Naive B cell (primary cell): ENCODE measurements at places on chromosomes 5 and 9.

DNA sequence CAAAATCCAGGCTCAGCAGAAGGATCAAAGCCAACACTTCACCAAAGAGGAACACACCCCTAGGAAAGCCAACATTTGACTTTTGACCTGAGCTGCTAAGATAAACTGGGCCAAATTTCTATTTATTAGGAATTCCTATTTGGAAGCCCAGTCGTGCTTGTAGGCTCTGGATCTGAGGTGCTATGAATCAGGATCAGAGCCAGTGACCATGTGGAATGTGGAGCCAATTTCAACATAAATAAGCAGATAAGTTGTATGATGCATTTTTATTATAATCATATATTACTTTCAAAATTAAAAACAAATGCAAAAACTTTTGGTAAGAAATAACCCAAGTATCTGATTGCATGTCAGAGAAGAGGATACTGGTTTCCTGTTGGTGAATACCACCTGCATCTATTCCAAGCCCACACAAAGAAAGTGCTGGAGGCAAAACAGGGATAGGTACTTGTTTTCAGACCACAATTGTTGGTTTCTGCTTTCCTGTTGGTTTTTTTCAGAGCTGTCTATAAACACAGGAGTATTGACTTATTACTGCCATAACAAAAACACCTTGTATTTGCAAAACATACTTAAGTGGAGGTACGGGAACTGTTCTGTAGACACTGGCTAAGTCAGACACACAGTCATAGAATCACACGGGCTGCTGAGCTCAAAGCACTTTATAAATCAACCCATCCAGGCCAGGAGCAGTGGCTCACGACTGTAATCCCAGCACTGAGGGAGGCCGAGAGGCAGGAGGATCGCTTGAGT, 52.8 kb downstream of the ARL15 start:
- no peak for DNase-seq

- no peak for DNase-seq
Measured at GRCh38 chr5:72920690-72921502, 34.9 kb upstream of the FCHO2 start.

- no peak for DNase-seq
Measured at GRCh38 chr5:17441351-17441750, 56.7 kb upstream of the TAF11L2 start.

DNA sequence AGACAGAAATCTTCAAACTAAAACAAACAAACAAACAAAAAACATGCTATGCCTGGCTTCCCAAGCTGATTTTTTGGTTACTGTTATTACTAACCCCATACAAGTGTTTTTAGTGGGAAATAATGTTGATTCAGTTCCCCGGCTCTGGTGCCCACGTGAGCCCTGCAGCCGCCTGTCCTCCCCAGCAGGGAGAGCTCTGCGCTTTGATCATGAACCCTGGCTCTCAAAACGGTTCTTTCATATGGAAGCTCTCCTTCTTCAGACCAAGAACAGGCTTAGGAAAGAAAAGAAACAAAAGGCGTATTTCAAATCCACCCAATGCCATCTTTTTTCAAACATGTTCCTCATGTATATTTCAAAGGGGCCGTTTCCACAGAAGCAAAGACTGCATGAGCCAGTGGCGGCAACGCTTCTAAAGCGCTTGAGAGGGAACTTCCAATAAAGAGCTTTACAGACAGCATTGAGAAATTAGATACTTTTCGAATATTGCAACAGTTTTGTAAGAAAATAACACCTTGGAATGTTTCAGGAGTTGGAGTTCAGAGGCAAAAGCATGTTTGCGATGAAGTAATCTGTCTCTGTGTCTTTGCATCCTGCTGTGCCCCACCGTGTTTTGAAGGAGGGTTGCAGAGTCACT, 74.8 kb downstream of the ICE1 start:
- DNase-seq, result no peak

DNA sequence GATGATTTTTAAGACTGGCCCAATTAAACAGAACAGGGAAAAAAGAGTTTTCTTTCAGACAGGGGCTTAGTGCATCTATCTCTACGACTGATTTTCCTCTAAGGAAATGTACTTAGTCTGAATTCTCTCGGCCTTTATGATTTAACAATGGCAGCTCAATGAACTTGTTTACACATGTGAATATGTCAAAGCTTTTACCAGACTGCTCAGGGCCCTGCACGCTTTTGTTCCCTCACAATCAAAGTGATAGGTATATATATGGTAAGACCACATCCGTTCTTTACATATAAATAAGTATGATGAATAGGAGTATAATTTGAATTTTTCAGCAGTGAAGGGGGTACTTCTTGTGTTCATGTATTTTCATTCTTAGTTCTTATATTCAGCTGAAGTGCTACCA, 27.6 kb downstream of the LEAP2 start:
- DNase-seq, result no peak

- no peak for DNase-seq
Measured at GRCh38 chr5:15344954-15345353, 155.0 kb upstream of the FBXL7 start.

DNA sequence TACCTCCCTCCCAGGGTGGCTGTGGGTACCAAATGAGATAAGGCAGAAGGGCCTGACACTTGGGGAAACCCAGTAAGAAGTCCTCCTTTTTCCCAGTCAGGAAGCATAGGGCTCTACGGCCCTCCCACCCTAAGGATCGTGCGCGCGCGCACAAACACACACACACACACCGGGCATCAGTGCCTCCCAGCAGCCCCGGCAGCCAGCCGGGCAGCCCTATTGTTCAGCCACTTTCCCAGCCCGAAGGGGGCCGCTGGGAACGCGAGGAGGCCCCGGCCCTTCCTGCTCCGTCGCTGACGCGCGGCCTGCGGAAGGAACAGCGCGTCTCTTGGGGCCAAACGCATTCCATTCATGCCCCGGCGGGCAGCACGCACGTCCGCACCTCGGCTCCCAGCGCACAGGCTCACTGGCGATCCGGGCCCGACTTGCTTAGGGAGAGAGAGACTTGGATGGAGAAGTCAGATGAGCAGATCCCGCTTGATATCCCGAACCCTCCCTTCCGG, 22.6 kb downstream of the DUSP1 start:
- DNase-seq, result no peak

DNA sequence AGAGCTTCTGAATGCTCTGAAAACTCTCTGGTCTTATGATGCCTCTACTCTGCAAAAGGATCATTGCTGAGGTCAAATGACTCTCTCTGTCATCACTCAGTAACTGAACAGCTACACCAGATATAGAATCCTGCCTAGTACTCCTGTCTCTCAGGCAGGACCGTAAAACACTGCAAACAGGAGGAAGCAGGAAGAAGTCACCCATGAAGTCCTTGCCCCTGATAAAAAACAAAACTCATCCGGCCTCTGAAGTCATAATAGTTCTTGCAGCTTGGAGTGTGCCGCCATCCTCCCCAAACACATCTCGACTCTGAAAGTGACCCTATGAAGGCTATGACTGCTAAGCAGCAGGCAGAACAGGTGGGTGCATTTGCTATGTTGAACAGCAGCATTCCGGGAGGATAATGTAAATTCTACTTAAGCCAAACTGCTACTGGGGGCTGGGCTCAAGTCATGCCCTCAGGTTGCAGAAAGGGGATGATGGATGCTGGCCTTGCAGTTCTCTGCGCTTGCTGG, 81.9 kb upstream of the FAM169A start:
- DNase-seq, result no peak

GRCh38 chr5:158979749-158980521, 119.8 kb downstream of the EBF1 start:
- DNase-seq, result no peak
